ENCODE measurements at places on chromosomes 4 and X.

DNA sequence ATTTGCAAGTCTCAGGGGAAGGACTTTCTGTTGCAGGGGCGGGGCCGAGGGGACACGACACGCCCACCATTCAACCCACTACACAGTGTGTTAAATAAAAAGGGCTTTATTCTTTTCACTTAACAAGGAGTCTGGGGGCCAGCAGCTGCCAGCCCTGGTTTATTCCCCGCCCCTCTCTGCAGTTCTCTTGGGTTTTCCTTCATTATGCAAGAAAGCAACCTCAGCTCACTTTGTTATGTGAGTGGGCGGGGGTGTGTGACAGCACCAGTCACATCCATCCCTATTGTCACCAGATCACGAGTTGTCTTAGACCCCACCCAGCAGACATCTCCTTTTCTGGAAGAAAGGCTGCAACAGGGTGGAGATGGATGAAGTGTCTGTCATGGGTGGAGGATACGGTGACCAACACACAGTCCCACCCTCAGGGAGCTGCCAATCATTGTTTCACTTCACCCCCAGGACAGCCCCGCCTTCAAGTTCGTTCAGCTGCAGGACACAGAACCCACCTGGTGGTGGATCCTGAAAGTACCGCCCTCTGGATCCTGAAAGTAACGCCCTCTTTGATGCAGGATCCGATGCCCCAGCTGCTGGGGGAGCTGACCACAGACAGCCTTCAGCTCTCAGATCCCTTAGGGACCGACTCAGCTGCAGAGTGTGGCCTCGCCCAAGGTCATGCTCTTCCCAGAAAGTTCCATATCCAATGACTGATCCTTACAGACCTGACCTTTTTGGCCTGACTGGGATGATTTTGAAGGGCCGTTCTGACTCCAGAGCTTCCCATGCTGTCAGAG, 79.6 kb downstream of the SMIM20 start:
- peak; percentile 42 for DNase-seq

GRCh38 chr4:74473155-74473811, 28.3 kb downstream of the AREG start:
- DNase-seq = no peak

- DNase-seq = no peak
Measured at GRCh38 chrX:151713849-151714248, 2.0 kb upstream of the FATE1 start.

- no peak for DNase-seq
Measured at GRCh38 chrX:1591863-1592469, 562 bp downstream of the AKAP17A start.

GRCh38 chrX:115427861-115428410, 133.0 kb upstream of the PLS3 start:
- no peak for DNase-seq

GRCh38 chrX:112051576-112051975, 31.0 kb downstream of the TRPC5 start:
- no peak for DNase-seq

GRCh38 chr4:98605216-98605615, 53.2 kb downstream of the TSPAN5 start:
- DNase-seq = no peak

DNA sequence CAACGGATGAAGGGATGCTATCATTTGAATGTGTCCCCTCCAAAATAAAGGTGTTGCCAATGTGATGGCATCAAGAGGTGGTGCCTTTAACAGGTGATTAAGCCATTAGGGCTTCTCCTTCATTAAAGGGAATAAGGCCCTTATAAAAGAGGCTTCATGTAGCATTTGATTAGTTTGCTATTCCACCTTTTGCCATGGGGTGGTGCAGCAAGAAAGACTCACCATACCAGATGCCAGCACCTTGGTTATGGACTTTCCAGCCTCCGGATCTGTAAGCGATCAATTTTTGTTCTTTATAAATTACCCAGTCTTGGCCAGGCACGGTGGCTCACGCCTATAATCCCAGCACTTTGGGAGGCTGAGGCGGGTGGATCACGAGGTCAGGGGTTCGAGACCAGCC, 7.9 kb upstream of the SLC25A43 start:
- peak; percentile 27 for DNase-seq

- DNase-seq = no peak
Measured at GRCh38 chr4:189600718-189601435, 339.8 kb upstream of the FRG1 start.

- DNase-seq = no peak
Measured at GRCh38 chr4:11480683-11481082, 52.0 kb upstream of the HS3ST1 start.

- no peak for DNase-seq
Measured at GRCh38 chr4:52694936-52695335, 35.8 kb upstream of the USP46 start.

GRCh38 chrX:126170720-126171119, 4.6 kb upstream of the DCAF12L2 start:
- no peak for DNase-seq

- no peak for DNase-seq
Measured at GRCh38 chrX:40459571-40460158, 121.1 kb upstream of the ATP6AP2 start.

DNA sequence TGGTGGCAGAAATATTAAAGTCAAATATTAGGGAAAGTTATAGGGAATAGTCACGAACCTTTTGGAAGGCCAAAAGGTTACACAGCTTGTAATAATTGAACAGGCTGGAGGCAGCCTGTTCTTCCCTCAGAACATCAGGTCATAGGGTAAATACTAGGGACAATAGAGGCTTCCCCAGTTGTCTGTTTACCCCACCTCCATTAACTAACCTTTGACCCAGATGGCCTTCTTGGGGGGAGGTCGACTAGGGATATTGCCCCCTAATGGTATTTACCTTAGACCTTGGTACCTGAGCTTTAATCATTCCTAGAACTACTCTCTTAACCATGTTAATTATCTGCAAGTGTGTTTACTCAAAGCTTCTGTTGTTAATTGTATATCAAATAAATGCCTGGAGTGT, 26.0 kb downstream of the C4orf17 start:
- DNase-seq = no peak

DNA sequence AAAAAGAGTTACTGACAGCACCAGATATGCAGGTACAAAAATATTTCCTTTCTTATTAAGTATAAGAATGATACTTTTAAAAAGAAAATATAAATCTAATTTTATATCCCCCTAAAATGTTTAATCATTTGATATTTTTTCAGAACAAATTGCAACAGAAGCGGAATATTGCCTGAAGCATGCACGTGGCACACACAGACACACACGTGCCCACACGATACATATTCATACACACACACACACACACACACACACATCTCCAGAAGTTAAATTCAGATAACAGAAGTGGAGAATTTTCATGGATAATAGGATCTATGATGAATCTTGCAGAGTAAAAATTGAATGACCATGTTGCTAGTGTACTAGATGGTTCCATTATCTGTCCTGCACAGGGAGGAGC, 445.2 kb downstream of the GPAT3 start:
- DNase-seq = no peak

DNA sequence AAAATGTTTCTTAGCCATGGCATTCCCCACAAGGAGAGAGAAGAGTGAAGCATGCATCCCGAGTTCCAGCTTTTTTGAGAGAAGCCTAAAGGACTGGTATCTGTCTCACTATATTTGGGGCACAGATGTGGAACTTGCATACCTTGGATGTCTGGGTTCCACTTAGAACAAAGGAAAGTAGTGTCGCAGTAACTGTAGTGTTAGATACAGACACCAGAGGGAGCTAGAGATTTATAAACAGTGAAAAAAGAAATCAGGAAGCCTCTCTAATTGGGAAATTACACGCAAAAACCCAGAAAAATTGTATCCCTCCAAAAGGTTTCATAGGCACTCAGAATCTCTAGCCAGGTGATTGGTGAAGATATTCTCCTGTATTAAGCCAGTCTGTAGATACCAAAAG, 34.4 kb downstream of the AGTR2 start:
- DNase-seq = no peak

DNA sequence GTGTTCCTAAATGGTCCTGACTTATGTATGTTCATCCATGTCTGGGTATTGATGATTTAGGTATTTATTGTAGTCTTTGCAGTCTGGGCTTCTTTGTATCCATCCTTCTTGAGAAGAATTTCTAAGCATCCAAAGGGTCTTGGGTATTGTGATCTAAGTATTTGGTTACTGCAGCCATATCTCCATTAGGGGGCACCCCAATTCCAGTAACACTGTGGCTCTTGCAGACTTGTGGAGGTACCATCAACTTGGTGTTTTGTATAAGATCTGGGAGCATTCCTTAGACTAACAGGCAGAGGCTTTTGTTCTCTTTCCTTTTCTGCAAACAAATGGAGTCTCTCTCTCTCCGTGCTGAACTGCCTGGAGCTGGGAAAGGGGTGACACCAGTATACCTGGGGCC, 113.7 kb upstream of the NEXMIF start:
- DNase-seq = no peak

GRCh38 chrX:48761674-48762471, at the start of gene GLOD5:
TSS of gene GLOD5 (plus strand) at chrX:48761747. CDS start at chrX:48761791, 44 bp downstream.
- no peak for DNase-seq

DNA sequence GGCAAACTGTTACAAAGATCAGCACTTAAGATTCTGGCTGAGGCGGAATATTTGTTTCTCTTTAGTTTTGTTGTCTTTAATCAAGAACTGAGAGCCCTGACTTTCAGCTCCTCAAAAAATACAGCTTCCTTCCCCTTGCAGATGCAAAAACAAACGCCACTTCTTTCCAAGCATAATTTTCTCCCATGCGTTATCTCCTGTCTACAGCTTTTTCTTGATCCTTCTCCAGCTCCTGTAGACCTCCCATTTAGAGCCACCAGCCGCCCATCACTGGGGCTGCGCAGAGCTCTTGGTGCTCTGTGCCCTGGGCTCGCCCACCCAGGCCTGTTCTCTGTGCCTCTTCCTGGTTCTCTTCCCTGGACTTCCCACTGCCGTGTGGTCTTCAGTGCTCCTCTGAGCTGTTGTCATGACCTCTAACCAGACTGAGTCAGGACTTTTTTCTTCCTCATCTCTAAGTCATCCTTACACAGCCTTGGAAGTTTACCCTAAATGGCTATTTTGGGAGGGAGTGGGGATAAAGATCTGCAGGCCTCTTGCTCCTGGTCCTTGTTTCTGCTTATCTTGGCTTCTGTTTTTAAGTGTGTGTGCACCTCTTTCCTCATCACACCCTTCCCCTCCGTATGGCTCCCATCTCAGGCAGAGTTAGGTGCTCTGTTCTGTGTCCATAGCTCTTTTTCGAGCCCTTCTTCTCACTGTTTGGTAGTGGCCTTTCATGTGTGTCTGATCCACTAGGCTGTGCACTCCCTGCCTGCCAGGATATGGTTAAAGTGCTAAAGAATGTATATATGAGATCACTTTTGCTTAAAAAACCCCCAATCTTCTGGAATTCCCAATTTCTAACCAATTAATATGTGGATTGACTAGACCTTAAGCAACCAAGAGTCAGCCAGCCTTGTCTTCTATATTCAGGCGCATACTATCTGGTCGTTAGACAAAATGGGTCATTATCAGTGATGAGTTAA, 122.5 kb downstream of the PTTG2 start:
- DNase-seq = no peak

DNA sequence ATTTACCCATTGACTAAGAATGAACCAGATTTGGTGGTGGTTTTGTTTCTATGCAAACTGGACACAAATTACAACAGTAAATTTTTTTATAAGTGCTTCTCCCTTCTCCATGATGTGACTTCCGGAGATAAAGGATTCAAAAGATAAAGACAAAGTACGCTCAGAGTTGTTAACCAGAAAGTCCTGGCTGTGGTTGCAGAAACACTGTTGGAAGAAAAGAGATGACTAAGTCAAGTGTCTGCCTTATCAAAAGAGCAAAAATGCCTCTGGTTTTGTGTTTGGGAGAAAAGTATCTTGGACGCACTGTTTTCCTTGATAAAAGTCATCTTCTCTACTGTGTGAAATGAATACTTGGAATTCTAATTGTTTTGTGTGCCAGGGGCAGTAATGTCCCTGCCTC, 213.4 kb downstream of the GC start:
- no peak for DNase-seq

DNA sequence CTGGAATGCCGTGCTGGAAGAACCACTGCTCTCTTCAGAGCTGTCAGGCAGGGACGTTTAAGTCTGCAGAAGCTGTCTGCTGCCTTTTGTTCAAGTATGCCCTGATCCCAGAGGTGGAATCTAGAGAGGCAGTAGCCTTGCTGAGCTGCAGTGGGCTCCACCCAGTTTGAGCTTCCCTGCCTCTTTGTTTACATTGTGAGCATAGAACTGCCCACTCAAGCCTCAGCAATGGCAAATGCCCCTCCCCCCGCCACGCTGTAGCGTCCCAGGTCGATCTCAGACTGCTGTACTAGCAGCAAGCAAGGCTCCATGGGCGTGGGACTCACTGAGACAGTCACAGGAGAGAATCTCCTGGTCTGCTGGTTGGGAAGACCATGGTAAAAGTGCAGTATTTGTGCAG, 34.8 kb upstream of the MUC7 start:
- DNase-seq = no peak

- no peak for DNase-seq
Measured at GRCh38 chr4:70713453-70714078, 8.2 kb upstream of the RUFY3 start.

DNA sequence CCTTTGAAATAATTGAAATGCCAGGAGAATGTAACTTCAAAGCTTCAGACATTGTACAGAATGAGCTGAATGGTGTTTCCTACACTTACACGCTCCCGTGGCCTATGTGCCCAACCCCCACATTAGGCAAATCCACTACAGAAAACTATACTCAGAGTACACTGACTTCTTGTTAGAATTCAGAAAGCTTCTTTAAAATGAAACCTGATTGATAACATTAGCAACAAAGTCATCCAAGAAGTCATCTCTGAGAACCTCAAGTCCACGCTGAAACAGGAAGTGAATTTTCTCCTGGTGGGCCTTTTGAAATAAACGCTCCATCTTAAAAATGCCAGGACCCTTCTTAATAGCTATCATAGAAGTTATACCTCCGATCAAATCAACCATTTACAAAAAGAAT, 136.3 kb downstream of the TSPAN5 start:
- no peak for DNase-seq

DNA sequence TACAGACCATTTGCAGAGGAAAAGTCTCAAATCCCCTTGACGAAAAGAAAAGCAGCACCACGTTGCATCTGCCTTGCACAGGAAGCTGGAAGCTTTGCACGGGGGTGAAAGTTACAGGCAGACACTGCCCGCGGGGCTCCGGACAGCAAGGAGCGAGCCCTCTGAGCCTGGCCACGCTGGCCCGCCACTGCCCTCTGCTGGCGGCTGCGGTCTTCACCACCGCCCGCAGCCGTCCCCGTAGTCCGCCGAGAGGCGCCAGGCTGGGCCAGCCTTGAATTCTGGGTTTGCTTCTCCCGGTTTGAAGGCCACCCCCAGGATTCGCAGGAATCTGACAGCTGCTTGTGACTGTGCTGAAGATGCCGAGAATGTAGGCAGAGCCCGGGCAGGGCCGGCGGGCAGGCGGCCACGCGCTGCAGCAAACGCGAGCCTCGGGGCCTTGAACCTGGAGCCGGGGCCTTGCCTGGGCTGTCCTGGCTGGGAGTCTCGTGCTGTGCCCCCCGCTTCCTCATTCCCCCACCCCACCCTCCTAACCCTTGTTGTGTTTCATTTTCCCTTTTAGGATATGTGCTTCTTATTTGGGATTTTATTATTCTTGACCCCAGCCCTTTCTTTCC, 49.2 kb downstream of the ENPP6 start:
- DNase-seq = peak; percentile 88

All from GM10248 (cell line).